ENCODE measurements at places on chromosomes 3 and 15.

- DNase-seq = no peak
These were observed 172.0 kb downstream of the PDZRN3 start for GRCh38 chr3:73452729-73453128.

GRCh38 chr3:114841515-114841914 lies 305.6 kb downstream of the ZBTB20 start:
- DNase-seq = no peak

- DNase-seq = no peak
These were observed 78.4 kb upstream of the KLF13 start for GRCh38 chr15:31248263-31248662.

- DNase-seq = no peak
These were observed 27.1 kb downstream of the SPSB4 start for GRCh38 chr3:141078200-141078599.

GRCh38 chr15:100168787-100169186 lies 173.0 kb downstream of the ADAMTS17 start:
- DNase-seq = no peak

DNA sequence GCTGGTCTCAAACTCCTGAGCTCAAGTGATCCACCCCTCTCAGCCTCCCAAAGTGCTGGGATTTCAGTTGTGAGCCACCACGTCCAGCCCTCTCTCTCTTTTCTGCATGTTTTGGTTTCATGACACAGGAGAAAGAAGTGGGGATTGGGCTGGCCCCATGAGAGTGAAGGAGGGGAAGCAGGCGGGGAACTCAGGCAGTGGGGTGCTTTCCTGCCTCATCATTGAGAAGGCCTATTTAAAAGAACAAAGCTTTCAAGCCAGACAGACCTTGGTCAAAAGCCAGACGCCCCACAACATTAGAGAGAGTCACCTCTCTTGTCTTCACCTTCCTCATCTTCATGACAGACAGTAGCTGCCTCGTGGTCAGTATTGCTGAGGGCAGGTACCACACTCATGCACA lies 15.9 kb downstream of the PSTPIP1 start:
- DNase-seq = no peak

DNA sequence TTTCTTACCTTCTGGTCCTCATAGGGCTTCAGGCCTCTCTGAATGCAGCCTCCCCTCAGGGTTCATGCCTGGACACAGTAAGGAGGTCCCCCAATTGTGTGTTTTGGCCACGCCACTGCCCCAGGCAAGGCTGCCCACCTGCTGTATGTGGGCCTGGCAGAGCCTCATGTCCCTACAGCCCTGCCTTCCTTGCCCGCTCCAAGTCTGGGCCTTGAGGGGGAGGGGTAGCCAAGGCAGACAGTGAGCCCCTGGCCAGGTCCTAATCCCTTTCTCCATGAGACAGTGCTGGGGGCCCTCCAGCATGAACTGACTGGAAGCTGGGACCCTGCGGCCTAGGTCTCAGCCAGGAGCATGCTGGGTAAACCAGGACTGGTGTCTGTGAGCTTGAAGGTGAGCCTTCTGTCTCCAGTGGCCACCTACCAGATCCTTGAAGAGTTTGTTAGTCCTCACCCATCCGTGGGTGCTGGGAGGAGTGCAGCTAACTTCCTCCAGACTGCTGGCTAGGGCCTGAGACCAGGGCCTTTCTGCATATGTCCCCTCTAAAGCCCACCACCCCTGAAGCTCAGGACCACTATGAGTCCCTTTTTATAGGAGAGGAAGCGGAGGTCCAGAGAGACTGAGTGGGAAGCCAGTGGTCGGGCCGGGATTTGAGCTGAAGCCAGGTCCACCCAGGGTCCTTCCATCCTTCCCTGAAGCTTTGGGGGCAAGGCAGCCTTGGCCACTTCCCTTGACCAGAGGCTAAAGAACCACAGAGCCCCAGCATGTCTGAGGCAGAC lies 8.7 kb downstream of the ZBTB47 start:
- DNase-seq = no peak

Measured in Caki2 (cell line).